ENCODE measurements at places on chromosomes 12 and 14.
A peak's percentile ranks its signal among the peaks of the same experiment; 100 is the strongest.

- DNase-seq, result no peak
Observed at GRCh38 chr12:100794441-100795173, at the start of gene ANO4. TSS of gene ANO4 (plus strand) at chr12:100794776. CDS start at chr12:100901786, 107,010 bp downstream.

DNA sequence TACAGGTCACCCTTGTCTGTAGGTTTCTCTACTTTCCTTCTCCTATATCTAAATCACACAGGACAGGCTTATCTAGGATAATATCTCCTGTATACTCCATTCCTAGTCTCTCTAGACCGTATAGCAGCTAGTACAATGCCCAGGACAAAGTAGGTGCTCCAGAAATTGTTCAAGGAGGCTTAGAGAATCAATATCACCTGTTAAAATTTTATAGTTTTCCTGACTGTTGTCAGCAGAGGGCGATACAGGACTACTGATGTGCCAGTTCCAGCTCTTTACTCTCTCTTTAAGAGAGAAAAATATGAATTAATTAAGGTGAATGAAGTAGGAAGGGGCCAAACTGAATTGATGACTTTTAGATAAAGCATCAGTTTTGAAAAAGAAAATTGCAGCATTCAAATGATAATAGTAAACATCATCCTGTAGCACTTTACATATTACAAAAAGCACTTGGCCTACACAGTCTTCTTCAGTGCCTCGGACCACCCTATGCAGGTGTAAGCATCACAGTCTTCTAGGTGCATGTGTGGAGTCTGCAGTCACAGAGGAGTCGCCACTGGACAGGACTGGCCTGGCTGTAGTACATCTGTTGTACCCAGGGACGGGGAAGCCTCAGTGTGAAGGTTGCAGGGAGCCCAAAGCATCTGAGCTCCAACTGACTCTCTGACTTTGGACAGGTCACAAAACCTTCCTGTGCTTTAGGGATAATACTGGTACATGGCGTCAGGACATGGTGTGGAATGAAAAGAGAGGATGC is 61.9 kb upstream of the MAX start:
- peak; percentile 21 for DNase-seq

- no peak for DNase-seq
Observed at GRCh38 chr12:21324551-21324950, 10.2 kb downstream of the SLCO1A2 start.

DNA sequence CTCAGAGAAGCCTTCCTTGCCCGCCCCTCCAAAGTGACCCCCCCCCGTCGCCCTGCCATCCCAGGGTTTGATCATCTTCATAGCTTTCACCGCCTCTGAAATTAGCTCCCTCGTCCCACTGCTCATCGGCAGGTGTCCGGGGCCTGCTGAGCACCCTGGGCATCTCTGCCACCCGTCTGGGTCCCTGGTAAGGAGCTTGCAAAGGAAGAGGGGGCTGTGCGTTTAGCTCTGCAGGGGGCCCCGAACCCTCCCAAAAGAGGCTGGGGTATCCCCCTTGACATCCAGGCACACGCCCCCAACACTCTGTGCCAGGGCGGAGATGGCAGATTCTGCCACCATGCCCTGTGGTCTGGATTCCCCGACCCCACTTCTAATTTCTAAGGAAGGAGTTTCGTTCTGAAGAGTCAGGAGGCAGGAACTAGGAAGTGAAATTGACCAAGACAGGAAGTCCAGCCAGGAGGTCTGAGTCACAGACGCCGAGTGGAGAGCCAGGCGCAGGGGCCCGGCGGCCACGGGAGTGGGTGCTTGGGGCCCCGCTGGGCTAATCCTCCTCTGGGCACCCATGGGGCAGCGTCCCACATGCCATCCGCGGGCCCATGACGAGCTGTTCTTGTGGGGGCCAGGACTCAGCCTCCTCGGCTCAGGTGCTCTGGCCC is 95.7 kb downstream of the RFLNA start:
- peak; percentile 53 for DNase-seq

DNA sequence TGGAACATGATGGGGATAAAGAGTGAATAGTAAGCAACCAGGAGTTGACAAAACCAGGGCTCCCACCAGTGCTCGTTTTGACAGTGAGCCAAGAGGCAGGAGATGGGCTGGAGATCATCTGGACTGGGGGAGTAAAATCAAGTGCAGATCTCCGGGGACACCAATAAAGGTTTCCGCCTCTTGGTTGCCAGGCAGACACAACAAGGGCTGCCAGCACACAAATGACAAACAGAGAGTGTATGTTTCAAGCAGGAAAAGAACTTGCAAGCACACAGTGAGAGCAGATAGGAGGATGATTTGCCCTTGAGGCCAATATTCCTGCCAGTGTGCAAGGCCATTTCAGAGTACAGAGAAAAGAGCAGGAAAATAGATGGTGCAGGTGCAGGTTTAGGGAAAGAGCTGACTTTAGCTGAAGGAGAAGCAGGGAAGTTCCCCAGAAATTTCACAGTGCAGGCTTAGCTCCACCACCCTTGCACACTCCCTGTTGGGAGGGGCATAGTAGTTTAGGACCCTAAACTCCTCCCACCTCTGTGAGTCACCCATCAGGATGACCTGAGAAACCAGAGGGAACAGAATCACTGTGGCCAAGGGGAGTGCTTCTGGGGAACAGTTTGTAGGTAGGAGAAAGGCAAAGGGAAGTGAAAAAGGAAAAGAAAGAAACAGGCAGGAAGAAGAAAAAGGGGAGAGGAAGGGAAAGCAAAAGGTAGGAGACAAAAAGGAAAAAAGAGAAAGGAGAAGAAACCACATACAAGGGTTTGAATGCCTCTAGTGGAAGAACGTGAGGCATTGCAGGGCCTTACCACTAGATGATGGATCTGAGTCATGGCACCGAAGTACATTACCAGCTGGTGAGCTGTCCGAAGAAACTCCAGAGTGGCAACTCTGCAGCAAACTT is 404.4 kb downstream of the SLC6A15 start:
- peak; percentile 69 for DNase-seq

DNA sequence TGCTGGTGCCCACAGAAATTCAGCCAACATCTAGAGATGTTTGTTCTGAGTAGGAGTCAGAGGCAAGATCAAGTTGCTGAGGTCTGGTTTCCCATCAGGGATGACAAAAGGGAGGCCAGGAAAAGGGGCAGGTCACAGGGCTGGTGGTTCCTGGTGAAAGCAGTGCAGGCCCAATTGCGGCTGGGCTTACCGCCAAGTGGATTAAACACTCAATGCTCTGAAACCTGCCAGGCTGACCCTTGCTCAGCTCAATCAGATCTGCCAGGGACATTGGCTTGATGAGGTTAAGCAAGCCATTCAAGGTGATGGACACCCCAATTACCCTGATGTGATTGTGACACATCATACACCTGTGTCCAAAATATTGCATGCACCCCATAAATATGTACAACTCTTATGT is 5.5 kb upstream of the OAS1 start:
- DNase-seq, result no peak

DNA sequence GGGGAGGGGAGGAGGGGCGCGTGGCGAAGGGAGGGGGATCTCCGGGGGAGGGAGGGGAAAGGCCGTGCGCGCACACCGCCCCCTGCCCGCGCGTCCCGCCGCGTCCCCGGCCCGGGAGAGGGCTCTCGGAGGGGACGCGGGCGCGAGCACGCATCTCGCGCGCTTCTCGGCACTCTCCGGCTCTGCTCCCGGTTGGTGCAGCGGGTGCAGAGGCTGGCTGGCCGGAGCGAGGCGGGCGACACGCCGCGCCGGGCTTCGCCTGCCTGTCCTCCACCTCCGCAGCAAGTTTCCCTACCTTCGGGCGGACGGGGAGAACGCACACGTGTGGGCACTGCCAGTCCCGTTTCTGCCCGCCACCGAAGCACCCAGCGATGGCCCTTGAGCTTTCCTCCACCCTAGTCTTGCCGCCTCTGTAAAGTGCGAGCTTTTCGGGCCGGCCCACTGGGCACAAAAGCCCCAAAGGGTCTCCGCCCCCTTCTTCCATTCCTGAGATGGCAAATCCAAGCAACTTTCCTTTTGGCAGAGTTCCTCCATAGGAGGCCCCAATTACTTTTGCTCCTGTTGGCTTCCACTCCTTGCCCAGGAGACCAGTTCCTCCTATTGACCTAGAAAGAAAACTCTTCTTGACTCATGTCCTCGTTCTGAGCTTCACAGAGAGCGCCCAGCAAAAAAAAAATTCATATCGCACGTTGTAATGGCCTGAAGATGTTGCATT is 363 bp upstream of the CSAD start:
- no peak for DNase-seq

- no peak for DNase-seq
Observed at GRCh38 chr12:54442961-54443360, 23.9 kb upstream of the ITGA5 start.

GRCh38 chr14:49933704-49934103 is 40.8 kb downstream of the ARF6 start:
- no peak for DNase-seq

DNA sequence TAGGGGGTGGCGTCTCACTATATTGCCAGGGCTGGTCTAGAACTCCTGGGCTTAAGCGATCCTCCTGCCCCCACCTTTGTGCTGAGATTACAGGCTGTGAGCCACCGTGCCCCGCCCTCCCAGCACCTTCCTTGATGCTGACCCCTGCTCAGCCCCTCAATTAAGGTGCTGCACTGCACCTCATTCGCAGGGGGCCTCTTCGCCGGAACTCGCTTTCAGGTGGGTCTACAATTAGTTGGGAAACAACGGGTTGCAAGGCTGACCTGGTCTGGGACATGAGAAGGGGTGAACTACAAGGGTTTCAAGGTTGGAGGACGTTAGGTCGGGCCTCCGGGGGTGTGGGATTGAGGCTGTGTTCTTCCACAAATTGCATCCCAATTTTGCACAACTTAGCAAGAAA is 1.2 kb upstream of the NOP2 start:
- no peak for DNase-seq

GRCh38 chr12:108814462-108815211 is 42.7 kb downstream of the SSH1 start:
- no peak for DNase-seq

DNA sequence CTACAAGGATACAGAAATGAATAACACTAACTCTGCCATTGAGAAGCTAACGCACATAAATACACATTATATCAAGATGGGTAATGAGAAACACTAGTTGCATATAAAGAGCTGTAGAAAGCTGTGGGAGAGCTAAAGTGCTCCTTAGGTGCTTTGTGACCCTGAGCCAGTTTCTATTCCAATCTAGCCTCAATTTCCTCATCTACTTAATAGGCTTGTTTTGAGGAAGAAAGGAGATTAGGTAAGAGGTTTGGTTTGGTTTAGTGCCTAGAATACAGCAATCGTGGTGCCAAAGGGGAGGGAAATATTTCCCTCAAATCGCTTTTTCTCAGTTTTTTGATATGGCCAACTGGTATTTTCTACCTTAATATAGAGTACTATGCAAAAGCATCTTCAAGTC is 994 bp downstream of the SRP54 start:
- DNase-seq, result no peak

- no peak for DNase-seq
Observed at GRCh38 chr12:131095826-131096680, 142.3 kb downstream of the ADGRD1 start.

DNA sequence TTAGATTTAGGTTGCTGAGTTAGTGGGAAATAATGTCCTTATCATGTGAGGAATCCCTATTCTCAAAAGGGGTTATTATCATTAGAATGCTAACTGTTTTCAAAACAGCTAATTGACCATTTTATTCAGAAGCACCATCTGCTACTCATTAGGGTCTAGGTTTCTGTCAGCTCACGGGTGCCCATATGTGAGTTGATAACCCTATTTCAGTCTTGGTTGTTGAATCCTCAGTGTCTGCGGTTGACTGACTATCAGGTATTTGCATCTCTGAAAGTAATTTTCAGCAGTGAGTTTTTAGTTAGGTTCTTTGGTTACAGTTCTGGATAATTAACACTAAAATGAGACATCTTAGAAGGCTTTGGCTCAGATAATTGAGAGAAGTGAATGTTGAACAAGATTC is 1404.0 kb downstream of the AACS start:
- DNase-seq, result no peak

DNA sequence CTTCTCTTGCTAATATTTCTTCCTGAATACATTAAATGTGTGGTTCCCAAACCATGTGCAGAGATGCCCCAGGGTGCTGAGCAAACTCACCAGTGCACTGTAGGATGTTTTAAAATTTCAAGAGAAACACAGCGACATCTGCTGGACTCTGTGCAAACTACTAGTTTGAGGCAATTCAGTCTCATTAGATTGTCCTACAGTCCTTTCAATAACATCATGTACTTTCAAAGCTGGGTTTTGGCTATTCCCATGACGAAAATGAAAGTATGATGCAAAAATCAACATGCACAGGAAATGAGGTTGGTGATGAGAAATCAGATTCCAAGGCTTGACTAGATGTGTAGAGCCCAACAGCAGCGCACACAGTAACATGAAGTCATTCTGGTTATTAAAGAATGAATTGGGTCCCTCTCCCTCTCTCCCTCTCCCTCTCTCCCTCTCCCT is 66.3 kb downstream of the CLIP1 start:
- DNase-seq, result peak; percentile 42

DNA sequence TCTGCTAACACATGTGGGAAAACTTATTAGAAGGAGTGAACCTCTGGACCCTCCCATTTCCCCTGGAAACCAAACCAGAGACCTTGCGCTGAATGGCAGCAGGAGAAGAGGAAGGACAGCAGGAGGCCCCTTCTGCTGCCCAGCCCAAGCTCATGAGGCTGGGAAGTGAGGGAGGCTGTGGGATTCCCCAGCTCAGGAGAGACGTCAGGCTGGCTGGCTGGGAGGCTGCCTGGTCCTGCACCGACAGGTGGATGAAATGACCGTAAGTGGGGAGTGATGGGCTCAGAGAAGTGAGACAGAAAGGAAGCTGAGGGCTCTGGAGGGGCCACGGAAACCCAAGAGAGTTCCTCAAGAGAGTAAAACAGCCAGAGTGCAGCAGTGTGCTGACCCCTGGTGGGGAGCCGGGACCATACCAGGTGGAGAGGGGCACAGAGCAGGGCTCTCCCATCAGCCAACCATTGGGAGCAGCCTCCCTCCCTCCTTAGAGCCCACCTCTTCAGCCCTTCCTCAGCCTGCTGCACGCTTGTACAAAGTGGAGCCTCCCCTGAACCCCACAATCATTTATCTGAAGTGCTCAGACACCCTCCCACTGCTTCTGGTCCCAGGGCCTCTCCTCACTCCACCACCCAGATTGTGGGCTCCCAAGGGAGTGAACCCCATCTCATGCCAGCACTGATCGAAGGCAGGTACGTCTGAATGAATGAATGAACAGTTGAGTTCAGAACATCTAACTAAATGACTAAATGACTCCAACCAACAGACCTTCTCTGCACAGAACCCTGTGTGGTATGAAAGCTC is 14.0 kb downstream of the TAMALIN start:
- no peak for DNase-seq

DNA sequence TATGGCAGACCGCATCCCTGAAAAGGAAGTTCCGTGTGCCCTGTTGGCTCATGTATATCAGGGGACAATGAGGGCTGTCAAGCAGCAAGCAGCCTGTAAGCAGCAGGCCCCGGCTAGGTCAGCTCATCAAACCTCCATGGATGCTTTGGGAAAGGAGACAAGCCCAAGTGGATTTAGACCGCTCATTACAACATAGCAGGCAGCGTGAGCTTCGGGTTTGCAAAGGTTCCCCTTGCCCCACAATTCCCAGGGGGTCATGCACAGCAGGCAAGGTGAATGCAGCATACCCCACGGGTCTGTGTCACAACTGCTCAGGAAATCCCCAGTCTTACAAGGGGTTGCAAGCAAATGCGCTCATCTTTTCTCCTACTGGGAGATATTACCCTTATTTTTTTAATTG is 54.6 kb downstream of the KCNK13 start:
- DNase-seq, result no peak

GRCh38 chr12:96419576-96420276 is 19.5 kb upstream of the CDK17 start:
- DNase-seq, result no peak
